ENCODE measurements at places on chromosomes 5 and 9. TPM values are rescaled to one million over a fixed set of nuclear protein-coding genes. Genes with fewer than 3 reads are reported as not detected.

GRCh38 chr5:35974570-35974969 is 16.6 kb downstream of the UGT3A1 start:
- no peak for DNase-seq

- DNase-seq = no peak
These were observed 2329.5 kb downstream of the MAT2B start for GRCh38 chr5:165834891-165835290.

GRCh38 chr9:28389411-28389810 is 816.1 kb upstream of the C9orf72 start:
- no peak for DNase-seq

DNA sequence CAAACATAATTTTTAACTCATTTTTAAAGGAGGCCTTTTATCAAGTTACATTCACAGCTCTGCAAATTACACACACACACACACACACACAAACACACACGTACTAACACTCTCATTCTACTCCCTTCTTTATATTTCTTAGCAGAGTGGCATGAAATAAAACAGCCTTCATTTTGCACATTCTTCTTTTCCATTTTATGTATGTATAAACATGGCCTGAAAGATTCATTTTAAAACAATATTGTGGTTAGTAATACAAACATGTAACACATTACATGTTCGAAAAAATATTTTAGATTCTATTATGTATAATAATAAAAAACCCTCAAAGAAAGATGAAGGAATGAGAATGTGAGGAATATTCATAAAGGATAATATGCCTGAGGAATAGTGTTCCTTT is 86.0 kb upstream of the ITGA2 start:
- no peak for DNase-seq

DNA sequence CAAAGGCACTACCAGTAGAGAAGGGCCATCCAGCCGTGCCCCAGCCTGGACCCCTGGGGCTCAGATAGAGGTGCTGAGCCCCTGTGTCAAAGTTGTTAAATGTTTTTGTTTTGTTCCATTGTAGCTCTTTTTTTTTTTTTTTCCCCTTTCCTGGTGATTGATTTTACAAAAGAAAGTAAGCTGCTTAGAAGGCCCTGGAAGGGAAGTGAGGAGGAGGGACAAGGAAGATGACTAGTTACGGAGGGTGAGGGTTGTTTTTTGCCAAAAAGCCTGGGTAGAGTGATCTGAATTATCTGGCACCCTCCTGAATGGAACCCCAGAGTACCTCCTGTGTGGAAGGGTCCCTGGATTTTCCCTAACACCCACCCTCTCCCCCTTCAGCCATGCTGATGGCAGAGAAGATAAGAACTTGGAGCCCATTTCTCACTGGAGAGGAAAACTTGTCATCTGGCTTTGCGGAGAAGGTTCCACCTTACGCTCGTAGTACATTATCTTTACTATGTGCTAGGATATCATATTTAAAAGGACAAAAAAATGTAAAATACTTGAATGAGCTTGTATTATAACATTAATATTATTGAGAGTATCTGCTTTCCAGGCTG is 33.4 kb downstream of the FAXDC2 start:
- DNase-seq = no peak

DNA sequence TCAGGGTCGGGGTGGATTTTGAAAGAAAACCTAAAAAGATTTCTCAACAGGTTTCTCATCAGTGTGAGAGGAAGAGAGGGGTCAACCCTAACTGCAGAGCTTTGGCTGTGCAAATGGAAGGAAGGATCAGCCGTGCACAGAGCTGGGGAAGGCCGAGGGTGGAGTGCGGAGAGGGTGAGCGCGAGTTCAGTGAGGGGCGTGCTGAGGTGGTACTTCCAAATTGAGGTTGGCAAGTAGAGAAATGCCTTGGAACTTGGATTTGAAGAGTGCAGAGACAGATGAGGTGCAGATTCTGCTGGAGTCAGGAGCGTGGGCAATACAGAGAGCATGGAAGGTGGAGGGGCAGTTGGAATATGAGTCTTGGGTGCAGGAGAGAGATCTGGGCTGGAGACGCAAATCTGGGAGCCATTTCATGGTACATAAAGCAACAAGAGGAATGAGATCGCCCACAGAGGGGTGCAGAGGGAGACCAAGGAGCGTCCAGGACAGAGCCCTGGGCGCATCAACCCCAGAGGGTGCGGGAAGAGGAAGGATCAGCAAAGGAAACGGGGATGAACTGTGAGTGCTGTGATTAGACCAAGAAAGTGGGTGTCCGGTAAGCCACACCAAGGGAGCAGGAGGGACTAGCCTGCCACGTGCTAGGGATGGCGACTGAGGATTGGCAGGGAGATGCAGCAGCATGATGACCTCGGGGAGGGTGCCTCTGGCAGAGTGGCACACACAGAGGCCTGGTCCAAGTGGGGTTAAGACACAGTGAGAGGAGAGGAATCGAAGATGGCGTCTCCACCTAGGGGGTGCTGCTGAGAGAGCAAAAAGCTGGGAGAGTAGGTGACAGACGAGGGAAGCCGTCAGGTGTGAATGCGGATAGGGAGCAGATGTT is 105.8 kb downstream of the ADAMTS2 start:
- no peak for DNase-seq

- DNase-seq = no peak
These were observed 88.5 kb downstream of the NDFIP1 start for GRCh38 chr5:142197098-142197497.

The SPINK6 gene
- total RNA-seq = not detected

The CDC20B gene
- total RNA-seq = not detected

The PTPN3 gene
- 0.02 TPM for total RNA-seq

All from activated naive CD4-positive, alpha-beta T cell treated with anti-CD3 and anti-CD28 coated beads for 36 hours (primary cell).